ENCODE measurements at places on chromosomes 1 and 21.

- DNase-seq = no peak
- no peaks in the 10 kb centered on the region for H3K36me3 ChIP-seq
- H3K4me1 ChIP-seq = peaks cover 4% of the 10 kb centered on the region
- H3K27ac ChIP-seq = no peak overlapping the region
These were observed 443.6 kb downstream of the PLPP3 start for GRCh38 chr1:56135864-56136147.

GRCh38 chr1:150596095-150596892 lies 16.9 kb upstream of the MCL1 start:
- H3K36me3 ChIP-seq = peaks cover 5% of the 10 kb centered on the region
- peaks cover 5% of the 10 kb centered on the region for H3K4me1 ChIP-seq
- H3K4me3 ChIP-seq = no peak overlapping the region
- no peak overlapping the region for H3K27ac ChIP-seq
- no peaks in the 10 kb centered on the region for H3K27me3 ChIP-seq
- DNase-seq = no peak

- no peak overlapping the region for H3K27ac ChIP-seq
- DNase-seq = no peak
- H3K4me1 ChIP-seq = no peaks in the 10 kb centered on the region
- no peaks in the 10 kb centered on the region for H3K36me3 ChIP-seq
- no peak overlapping the region for H3K4me3 ChIP-seq
- no peaks in the 10 kb centered on the region for H3K27me3 ChIP-seq
These were observed 93.8 kb downstream of the ROR1 start for GRCh38 chr1:63867429-63868176.

DNA sequence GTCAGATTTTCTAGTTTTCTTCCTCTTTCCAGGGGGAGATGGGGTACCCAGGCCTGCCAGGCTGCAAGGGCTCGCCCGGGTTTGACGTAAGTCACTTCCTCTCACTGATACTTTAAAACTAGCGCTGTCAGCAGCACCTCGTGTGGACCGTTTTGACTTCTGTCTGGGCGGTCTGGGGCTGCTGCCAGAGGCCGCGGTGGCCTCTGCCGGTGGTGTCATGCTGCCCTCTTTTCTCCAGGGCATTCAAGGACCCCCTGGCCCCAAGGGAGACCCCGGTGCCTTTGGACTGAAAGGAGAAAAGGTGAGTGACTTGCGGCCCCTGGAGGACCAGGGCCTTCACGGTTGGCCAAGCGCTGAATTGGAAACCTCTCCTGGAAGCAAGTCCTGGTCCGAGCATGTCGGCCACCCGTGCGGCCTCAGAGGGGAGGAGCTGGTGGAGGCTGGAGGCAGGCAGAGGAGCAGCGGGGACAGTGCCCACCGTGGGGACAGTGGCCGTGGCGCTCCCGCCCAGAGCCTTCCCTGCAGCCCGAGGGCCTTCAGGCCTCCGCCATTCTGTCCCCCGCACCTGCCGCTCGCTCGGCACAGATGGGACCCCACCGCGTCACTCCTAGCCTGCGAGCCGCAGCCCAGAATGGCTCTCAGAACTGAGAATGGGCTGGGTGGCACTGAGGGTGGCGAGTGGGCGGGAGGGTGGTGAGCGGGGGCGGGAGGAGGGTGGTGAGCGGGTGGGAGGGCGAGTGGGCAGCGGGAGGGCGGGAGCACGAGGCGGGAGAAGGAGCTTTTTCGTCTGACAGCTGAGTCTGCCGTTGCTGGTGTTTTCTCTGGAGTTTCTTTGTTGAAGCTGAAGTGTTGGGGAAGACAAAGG lies 9.4 kb downstream of the COL6A1 start:
- no peaks in the 10 kb centered on the region for H3K27me3 ChIP-seq
- no peaks in the 10 kb centered on the region for H3K4me1 ChIP-seq
- peak; percentile 2 for DNase-seq

DNA sequence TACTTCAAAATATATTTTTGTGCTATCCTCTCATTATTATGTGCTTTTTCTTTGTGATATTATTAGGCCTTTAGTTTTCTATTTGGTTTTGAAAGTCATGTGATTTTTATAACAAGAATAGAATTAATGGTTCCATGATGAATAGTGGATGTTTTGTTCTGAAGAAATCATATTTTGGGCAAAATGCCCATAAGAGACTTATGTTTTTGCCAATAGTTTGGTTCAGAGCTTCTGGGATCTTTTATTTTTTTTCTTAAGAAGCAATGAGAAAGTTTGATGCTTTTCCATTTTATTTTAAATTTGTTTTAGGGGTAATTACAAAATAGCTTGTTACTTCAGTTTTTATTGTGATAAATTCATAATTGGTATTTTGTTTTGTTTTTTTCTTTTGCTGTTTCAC lies 49.8 kb downstream of the LYPLAL1 start:
- no peak overlapping the region for H3K27ac ChIP-seq
- H3K4me1 ChIP-seq = no peaks in the 10 kb centered on the region
- peaks cover 11% of the 10 kb centered on the region for H3K36me3 ChIP-seq
- H3K4me3 ChIP-seq = no peak overlapping the region
- DNase-seq = no peak
- no peaks in the 10 kb centered on the region for H3K27me3 ChIP-seq

DNA sequence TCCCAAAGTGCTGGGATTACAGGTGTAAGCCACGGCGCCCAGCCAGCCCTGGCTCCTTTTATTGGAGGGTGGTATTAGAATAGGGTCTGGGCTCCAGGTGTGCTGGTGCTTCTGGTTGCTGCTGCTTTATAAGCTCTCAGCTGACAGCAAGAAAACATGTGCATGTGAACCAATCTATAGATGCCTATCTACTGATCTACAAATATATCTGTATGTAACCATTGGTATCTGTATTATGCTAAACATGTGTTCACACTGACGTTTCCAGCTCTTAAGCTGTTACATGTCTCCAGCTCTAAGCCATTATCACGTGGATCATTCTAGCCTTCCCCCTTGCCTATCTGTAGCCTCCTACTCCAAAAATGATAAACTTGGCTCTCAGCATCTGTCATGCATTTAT lies 82.4 kb downstream of the ST6GALNAC3 start:
- peaks cover 7% of the 10 kb centered on the region for H3K4me1 ChIP-seq
- DNase-seq = no peak
- no peaks in the 10 kb centered on the region for H3K27me3 ChIP-seq
- H3K4me3 ChIP-seq = no peak overlapping the region
- no peak overlapping the region for H3K27ac ChIP-seq
